ENCODE measurements at places on chromosomes 5 and 9. TPM values are rescaled to one million over a fixed set of nuclear protein-coding genes. Genes with fewer than 3 reads are reported as not detected.

DNA sequence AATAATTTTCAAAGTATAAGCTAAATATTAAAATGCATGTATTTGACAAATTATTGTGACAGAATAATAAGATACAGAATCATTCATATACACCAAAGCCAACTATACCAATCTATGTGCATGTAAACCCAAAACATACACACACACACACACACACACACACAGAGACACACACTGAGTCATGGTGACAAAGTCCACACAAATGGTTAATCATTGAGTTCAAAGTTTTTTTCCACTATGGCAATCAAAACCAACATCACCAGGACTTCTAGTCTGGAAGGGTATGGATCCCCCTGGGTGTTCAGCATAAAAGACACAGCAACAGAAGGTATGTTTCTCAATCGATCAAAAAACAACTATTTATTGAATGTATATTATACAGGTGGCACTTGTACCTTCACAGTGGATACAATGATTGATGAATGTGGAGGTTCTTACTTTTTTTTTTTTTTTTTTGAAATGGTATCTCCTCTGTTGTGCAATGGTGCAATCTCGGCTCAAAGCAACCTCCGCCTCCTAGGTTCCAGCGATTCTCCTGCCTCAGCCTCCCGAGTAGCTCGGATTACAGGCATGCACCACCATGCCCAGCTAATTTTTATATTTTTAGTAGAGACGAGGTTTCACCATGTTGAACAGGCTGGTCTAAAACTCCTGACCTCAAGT lies 137.0 kb downstream of the PDE4D start:
- no peak overlapping the region for H3K4me3 ChIP-seq
- no peaks in the 10 kb centered on the region for H3K27me3 ChIP-seq
- H3K4me1 ChIP-seq, result no peaks in the 10 kb centered on the region

The CREBRF gene
- total RNA-seq, result 9.0 TPM

The MYOZ3 gene
- total RNA-seq, result 1.7 TPM

GRCh38 chr5:146867996-146868708 lies 10.4 kb downstream of the PPP2R2B start:
- no peak for DNase-seq
- H3K36me3 ChIP-seq, result no peaks in the 10 kb centered on the region
- H3K27ac ChIP-seq, result no peak overlapping the region
- no peak overlapping the region for H3K4me3 ChIP-seq
- H3K4me1 ChIP-seq, result no peaks in the 10 kb centered on the region

The DAB2 gene
- 1.7 TPM for total RNA-seq

DNA sequence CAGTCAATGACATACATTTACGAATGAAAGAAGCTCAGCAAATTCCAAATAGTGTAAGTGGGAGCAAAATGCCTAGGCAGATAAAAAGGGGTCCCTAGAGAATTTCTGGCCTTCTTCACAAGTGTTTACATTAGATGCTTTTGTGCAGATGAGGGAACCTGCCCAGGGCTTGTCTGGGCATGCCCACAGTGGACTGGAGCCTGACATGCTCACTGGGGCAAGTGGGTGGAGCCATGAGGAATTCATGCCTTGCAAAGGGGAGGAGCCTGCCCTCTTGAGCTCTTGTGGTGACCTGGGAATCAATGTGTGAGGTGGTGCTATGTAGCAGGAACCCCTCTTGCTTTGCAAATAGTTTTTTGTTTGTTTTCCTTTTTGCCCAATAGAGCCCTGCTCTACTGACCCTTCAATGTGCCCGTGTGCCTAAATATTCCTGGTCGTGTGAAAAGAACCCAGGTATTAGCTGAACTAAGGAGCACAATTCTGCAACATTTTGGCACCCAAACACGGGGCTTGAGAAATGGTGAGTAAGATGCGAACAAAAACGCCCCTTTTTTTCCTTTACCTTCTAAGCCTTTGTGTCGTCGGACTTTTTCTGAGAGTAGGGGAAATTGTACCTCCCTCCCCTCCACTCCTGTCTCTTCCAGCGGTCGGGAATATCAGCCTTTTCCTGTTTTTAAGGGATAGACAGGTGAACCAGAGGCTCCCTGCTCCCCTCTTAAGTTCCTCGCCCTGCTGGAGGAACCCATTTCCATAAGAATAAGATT lies 433.8 kb upstream of the CDH9 start:
- no peak overlapping the region for H3K4me3 ChIP-seq
- no peaks in the 10 kb centered on the region for H3K27me3 ChIP-seq
- no peaks in the 10 kb centered on the region for H3K36me3 ChIP-seq
- no peak overlapping the region for H3K27ac ChIP-seq
- DNase-seq, result no peak

The TMC1 gene
- total RNA-seq, result 0.36 TPM

The HRCT1 gene
- total RNA-seq, result not detected

DNA sequence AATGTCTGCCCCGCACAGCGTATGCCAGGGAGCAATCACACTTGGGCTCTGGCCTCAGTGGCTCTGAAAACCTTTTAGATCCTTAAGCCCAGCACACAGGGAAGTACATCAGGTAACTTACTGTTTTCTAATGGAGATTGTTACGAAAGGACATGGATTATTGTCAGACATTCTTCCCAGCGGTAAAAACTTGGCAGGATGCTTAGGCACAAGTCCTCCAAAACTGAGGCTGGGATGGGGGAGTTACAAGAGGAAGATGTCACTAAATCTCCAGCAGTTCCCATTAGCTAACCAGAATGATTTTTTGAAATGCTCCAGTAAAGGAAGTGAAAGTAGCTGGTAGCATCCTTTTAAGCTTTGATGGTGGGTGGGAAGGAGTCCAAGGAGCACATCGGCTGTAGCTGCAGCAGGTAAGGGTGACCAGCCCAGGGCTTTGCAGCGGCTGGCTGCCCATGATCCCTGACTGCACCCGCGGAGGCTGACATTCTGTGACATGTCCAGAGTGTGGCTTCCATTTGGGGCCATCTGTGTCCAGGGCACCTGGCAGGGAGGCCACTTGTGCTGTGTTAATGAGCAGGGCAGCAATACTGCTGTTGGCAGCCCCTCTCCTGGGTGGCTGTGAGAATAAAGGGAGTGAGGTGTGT lies 165.8 kb downstream of the GADD45G start:
- H3K27me3 ChIP-seq, result no peaks in the 10 kb centered on the region
- no peak for DNase-seq
- no peaks in the 10 kb centered on the region for H3K4me1 ChIP-seq
- no peak overlapping the region for H3K4me3 ChIP-seq

DNA sequence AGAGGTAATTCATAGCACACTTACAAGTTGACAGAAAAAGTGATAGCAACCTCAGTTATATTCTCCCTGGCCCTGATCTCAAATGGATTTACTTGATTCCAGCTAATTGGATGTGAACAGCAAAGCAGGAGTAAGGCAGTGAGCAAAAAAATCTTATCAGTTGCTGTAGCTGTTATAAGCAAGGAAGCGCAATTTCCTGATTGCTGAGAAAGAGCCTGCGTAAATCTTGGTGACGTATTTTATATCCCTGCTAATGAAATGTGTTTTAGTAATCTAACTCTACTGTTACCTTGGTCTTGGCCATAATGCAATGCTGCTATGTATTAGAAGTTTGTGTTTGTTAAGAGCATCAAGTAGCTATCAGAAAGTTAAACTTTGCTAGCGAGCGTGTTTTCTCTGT lies 661.2 kb upstream of the SEMA6A start:
- H3K36me3 ChIP-seq, result no peaks in the 10 kb centered on the region
- H3K27me3 ChIP-seq, result no peaks in the 10 kb centered on the region
- H3K27ac ChIP-seq, result no peak overlapping the region
- H3K4me3 ChIP-seq, result no peak overlapping the region
- no peak for DNase-seq
- no peaks in the 10 kb centered on the region for H3K4me1 ChIP-seq

The PDZD2 gene
- 0.10 TPM for total RNA-seq

- H3K27ac ChIP-seq, result no peak overlapping the region
- H3K4me3 ChIP-seq, result no peak overlapping the region
- no peaks in the 10 kb centered on the region for H3K27me3 ChIP-seq
- no peaks in the 10 kb centered on the region for H3K36me3 ChIP-seq
Measured at GRCh38 chr5:111932628-111933027, 175.6 kb upstream of the NREP start.

- H3K27ac ChIP-seq, result no peak overlapping the region
- H3K36me3 ChIP-seq, result no peaks in the 10 kb centered on the region
- H3K4me1 ChIP-seq, result no peaks in the 10 kb centered on the region
- no peak overlapping the region for H3K4me3 ChIP-seq
Measured at GRCh38 chr5:123092696-123093095, 3.7 kb downstream of the PRDM6 start.

DNA sequence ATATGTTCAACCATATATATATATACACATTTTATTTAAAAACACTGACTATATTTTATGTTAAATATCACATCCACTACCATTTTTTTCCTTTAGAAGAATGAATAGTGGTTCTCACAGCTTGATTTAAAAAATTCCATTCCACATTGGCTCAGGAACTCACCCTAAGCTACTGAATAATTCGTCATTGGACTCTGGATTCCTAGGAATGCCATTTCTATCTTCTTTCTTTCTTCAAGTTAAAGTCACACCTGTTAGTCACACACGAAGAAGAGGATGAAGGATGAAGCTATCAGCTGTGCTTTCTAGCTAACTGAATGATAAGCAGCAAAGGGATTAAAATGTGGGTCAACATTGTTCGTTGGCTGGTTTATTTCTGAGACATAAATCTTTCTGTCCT lies 7.9 kb downstream of the ELOVL7 start:
- H3K4me3 ChIP-seq, result no peak overlapping the region
- 0 out of 2 replicates have a peak, but pooled peaks cover 2% of the 10 kb centered on the region for H3K27me3 ChIP-seq
- H3K36me3 ChIP-seq, result no peaks in the 10 kb centered on the region
- DNase-seq, result no peak
- H3K4me1 ChIP-seq, result no peaks in the 10 kb centered on the region

- H3K4me3 ChIP-seq, result no peak overlapping the region
- no peak overlapping the region for H3K27ac ChIP-seq
- no peak for DNase-seq
Measured at GRCh38 chr5:59371525-59372127, 521.9 kb downstream of the PDE4D start.

DNA sequence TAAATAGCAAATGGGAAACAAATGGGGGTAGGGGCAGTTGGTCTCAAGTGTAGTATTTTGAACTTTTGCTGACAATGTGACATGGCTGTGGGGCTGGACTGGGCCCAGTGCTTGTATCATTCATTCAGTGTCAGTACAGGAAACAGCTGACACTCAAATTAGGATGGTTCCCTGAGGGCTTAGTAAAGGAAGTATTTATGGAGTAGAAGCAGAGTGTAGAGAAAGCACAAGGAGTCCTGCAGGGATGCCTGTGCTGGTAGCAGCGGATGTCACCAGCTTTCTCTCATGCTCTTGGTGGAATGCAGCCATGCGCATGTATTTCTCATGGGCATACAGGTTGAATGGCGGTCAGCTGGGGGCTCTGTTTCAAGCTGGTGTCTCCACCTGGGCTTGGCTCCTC lies 72.9 kb upstream of the SLC44A1 start:
- H3K27ac ChIP-seq, result no peak overlapping the region
- H3K27me3 ChIP-seq, result no peaks in the 10 kb centered on the region
- H3K36me3 ChIP-seq, result no peaks in the 10 kb centered on the region
- no peak overlapping the region for H3K4me3 ChIP-seq
- no peaks in the 10 kb centered on the region for H3K4me1 ChIP-seq

The PPP3R2 gene
- not detected for total RNA-seq

DNA sequence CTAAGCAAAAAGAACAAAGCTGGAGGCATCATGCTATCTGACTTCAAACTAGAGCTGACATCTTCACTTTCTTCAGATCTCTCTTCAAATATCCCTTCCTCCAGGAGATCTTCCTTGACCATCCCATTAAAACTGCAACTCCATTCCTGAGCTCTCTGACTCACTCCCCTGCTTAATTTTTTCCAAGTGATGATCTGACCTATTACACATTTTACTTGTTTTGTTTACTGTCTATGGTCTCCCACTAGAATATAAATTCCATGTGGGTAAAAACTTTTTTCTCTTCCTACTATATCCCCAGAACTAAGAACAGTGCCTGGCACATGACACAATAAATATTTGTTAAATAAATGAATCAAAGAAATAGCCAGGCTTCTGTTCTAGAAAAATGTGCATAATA lies 87.5 kb downstream of the SLIT3 start:
- no peaks in the 10 kb centered on the region for H3K27me3 ChIP-seq
- H3K27ac ChIP-seq, result no peak overlapping the region
- H3K36me3 ChIP-seq, result no peaks in the 10 kb centered on the region

DNA sequence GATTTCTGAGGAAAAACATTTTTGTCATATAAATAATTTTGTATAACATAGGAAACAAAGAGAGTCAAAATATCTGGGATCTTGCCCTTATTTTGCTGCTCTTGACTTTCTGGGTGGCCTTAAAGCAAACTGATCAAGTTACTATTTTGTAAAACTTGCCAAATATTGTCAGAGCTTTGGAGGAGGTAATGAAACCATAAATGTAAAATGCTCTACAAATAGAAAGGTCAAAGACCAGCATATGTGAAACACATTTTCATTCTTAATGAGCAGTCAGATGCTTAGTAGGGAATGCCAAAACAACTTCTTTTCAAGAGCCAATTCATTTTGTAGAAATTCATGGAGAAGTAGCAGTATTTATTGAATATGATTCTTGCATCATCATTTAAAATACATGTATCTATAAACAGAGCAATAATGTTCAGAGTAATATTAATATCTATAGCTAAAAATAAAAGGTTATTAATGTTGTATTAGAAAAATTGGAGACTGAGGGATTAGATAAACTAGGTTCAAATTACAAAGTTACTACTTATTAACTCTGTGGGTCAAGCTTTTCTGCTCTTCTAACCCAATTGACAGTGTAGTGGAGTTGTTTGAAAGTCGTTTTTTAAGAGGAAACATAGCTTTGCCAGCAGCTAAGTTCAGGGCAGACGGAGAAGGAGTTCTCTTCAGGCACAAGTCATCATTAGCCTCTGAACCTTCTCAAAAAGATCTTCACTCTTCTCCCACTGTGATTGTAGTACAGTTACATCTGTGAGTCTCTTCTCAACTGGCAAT lies 2053.1 kb downstream of the EFNA5 start:
- peak overlapping the region; percentile 78 for H3K27ac ChIP-seq
- no peak overlapping the region for H3K4me3 ChIP-seq
- no peak for DNase-seq

The SLCO6A1 gene
- not detected for total RNA-seq

GRCh38 chr9:82332018-82332773 lies 343.6 kb downstream of the SPATA31D1 start:
- no peak overlapping the region for H3K4me3 ChIP-seq
- DNase-seq, result peak; percentile 39
- H3K27ac ChIP-seq, result no peak overlapping the region
- H3K36me3 ChIP-seq, result no peaks in the 10 kb centered on the region
- no peaks in the 10 kb centered on the region for H3K4me1 ChIP-seq
- no peaks in the 10 kb centered on the region for H3K27me3 ChIP-seq

DNA sequence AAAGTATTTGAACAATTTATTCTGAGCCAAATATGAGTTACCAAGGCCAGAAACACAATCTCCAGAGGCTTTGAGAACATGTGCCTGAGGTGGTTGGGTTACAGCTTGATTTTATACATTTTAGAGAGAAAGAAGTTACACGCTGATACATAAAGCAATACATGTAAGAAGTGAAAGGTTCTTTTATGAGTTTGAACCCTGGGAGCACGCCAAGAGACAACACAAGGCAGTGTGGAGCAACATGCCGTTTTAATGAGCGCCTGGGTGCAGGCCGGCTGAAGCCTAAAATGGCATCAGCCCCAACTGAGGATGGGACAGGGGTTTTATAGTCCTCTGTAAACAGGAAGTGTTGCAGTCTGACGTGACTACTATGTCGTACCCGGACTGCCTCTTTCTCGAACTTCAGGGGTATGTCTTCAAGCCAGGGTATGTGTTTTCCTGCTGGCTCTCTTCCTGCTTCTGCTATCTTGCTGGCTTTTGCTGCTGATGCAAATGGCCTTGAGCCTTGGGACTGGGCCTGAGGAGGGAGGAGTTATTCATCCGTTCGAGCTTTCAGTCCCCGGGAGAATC lies 193.7 kb downstream of the CYLC2 start:
- no peak overlapping the region for H3K27ac ChIP-seq
- H3K36me3 ChIP-seq, result no peaks in the 10 kb centered on the region
- DNase-seq, result no peak
- no peak overlapping the region for H3K4me3 ChIP-seq
- H3K27me3 ChIP-seq, result no peaks in the 10 kb centered on the region

Data from Panc1 (cell line).